Activated CD4-positive, alpha-beta T cell treated with anti-CD3 and anti-CD28 coated beads, Interleukin-10, Interleukin-2, amounts not matched to agents 100 ng/mL and 50 ng/mL, durations not matched to agents 16 hours and 8 hours (primary cell): ENCODE measurements at places on chromosomes 16 and 17.

DNA sequence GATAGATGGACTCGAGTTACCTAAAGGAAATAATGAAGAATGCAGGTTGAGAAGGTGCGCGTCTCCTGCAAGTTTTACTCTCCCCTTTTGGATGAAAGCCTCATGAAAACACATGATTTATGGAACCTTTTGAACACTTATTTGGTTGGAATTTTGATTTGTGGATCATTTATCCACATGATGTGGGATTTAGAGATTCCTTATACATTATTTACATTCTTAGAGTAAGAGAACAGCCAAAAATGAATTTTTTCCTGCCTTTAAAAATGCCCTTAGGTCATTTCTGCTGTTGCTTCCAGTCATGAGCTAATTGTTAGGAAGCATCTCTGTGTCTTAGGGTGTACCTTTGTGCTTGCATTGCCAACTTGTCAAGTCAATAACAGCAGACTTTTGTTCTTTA, 99.9 kb downstream of the RPTOR start:
- DNase-seq = no peak

DNA sequence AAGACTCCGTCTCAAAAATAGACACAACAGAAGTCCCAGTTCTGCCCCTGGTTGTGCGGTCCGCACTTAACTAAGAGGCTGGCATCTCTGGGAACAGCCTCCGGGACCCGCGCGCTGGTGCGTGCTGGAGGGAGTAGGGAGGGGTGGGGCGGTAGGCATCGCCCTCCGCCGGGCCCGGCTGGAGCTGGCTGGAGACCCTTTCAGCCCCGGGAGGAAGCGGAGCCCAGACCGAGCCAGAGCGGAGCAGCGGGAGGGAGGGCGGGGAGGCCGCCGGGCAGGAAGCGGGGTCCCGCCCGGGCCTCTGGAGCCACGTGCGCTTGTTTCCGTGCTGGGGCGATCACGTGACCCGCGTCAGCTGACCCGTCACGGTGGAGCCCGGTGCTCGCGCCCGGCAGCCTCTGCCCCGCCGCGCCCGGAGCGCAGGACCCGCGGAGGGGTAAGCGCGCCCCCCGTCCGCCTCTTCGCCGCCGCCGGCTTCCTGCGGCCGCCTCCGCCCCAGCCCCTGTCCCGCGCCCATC, at the start of gene WDR81:
WDR81 (plus strand) TSS at position 354 of the 518 bp plus-strand sequence. CDS start 256 bp downstream, outside the sequence.
- peak; percentile 91 for DNase-seq

GRCh38 chr17:8237175-8237574, 10.7 kb downstream of the CTC1 start:
- no peak for DNase-seq

DNA sequence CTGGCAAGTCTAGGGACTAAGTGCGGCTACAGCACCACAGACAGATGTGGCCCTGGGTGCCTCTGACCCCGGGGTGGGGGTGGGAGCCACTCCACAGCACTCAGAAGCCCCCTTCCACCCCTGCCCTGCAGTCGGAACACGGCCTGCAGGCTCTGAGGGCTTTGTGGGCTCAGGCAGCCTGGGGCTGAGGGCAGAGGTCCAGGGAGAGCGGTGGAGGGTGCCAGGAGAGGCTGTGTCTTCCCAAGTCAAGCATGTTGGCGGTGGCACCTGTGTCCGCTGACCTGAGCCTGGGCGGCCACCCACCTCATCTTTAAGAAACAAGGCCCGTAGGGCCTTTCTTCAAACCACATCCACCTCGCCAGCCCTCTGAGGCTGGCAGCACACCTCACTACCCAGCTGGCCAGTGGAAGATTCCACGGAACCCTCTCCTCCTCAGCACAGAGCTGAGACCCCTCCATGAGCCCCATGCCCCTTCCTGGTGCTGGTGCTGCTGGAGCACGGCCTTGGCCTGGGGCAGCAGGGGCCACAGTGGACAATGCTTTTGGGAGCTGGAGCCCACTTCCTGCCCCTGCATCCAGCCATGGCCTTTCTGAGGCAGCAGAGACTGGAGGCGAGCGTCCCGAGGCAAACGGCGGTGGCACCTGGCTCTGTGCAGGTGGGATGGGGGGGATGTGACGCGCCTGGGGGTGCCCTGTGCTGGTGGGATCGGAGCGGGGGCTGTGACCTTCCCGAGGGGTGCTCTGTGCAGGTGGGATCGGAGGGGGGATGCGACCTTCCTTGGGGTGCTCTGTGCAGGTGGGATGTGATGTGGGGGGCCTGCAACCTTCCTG, 77.8 kb downstream of the ZNF778 start:
- no peak for DNase-seq

GRCh38 chr16:30740364-30741251, 7.6 kb upstream of the PHKG2 start:
- DNase-seq = peak; percentile 21

DNA sequence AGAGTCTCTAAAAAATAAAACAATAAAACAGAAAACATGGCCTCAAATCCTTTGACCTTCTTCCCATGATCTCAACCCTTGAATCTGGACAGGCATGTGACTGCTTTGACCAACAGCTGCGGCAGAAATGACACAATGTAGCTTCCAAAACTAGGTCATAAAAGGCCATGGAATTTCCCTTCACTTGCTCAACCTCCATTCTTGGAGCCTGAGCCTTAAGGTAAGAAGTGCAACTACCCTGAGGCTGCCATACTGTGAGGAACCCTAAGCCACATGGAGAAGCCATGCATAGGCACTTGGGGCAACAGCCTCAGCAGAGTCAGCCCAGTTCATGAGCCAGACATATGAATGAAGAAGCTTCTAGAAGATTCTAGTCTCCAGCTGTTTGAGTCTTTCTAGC, 75.7 kb upstream of the BRD7 start:
- DNase-seq = no peak

DNA sequence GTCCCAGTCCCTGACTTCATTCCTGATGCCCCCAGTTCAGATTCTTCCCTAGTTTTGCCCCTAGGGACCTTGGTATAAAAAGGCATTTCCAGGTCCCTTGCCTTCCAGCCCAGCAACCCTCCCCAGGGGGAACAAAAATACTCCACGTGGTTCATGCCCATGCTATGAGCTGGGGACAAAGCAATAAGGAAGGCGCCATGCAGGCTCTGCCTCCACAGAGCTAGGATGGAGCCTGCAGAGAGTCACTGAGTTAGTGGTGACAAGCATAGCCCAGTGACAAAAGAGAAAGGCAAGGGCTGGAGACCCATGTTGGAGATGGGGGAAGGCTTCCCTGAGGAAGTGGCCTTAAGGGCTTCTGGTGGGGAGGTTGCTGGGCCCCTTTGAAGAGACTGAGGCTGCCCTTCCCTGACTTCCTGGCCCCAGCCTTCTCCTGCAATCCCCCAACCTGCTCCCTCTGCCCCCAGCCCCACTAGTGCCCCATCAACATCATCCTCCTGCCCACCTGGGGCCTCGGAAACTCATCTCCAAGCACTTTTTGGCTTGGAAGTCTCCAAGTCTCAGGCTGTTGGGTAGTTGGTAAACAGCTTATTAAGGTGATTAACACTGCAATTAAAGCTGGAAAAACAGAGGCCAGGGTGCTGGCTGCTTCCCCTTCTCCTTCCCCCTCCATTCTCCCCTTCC, 9.6 kb downstream of the DLX3 start:
- DNase-seq = no peak
